Activated CD8-positive, alpha-beta T cell treated with anti-CD3 and anti-CD28 coated beads, Interleukin-2, amount 10 ng/mL, durations not matched to agents 7 days and 5 days (primary cell): ENCODE measurements at places on chromosomes 7 and 10. TPM values are rescaled to one million over a fixed set of nuclear protein-coding genes. Genes with fewer than 3 reads are reported as not detected.
A peak's percentile ranks its signal among the peaks of the same experiment; 100 is the strongest.

DNA sequence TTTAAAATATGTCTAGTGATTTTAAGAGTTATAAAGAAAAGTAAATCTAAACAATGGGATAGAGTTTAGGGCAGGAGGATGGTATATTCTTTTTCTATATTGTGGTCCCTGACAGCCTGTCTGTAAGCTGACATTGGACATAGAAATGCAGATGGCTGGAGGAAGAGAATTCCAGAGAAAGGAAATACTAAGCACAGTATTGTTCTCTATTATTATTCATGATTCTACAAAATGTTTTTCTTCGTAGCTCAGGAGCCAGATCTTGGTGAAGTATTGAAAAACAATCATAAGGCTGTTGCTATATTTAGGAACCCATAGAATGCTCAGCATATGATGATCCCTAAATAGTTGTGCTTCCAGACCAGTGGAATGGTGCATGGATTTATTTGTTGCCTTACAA lies 117.0 kb upstream of the FAM3C start:
- DNase-seq: no peak
- peaks cover 3% of the 10 kb centered on the region for H3K36me3 ChIP-seq
- H3K27ac ChIP-seq: no peak overlapping the region
- no peaks in the 10 kb centered on the region for H3K4me1 ChIP-seq

GRCh38 chr7:41403291-41403690 lies 299.6 kb downstream of the INHBA start:
- DNase-seq: no peak
- H3K4me1 ChIP-seq: no peaks in the 10 kb centered on the region
- no peak overlapping the region for H3K4me3 ChIP-seq
- H3K36me3 ChIP-seq: no peaks in the 10 kb centered on the region
- no peaks in the 10 kb centered on the region for H3K27me3 ChIP-seq

GRCh38 chr10:3002304-3002703 lies 65.0 kb upstream of the PFKP start:
- DNase-seq: no peak
- peaks cover 12% of the 10 kb centered on the region for H3K27me3 ChIP-seq
- H3K4me1 ChIP-seq: peaks cover 2% of the 10 kb centered on the region
- no peak overlapping the region for H3K27ac ChIP-seq

GRCh38 chr10:6780008-6780677 lies 200.1 kb upstream of the PRKCQ start:
- no peak for DNase-seq
- H3K36me3 ChIP-seq: no peaks in the 10 kb centered on the region
- H3K4me3 ChIP-seq: no peak overlapping the region
- H3K27me3 ChIP-seq: peaks cover 32% of the 10 kb centered on the region

DNA sequence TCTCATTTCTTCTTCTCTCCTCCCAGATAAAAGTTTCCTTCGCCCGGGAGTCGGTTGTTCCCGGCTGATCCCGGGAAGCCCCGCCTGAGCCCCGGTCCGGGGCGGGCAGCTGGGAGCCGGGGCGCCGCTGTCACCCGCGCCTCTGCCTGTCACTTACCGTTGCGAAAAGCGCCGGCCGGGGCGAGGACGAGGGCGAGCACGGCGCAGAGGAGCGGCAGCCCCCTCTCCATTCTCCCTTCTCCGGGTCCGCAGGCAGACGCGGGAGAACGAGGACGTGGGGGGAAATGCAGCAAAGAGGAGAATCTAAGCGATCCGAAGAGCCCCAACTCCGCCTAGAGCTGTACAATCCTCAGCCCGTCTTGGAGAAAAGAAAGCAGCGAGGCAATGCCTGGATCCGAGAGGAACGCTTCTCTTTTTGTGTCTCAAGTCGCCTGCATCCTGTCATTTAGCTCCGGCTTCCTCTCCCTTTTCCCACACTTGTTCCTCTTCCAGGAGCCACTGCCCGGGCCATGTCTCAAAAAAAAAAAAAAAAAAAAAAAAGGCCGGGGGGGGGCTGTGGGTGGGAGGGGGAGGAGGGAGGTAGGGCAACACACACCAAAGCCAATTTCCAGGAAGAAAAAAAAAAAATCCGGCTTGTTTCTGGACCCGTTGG lies at the start of gene NRP1:
NRP1 (minus strand) TSS at position 515 of the 652 bp plus-strand sequence; CDS start at position 230, 285 bp downstream.
- H3K27me3 ChIP-seq: peaks cover 72% of the 10 kb centered on the region
- H3K4me3 ChIP-seq: peak within 1 kb of the TSS; percentile 70
- no peaks in the 10 kb centered on the region for H3K36me3 ChIP-seq
- DNase-seq: no peak
- no peak within 1 kb of the TSS for H3K27ac ChIP-seq

Gene AKR1C3
- total RNA-seq: 3.9 TPM

GRCh38 chr7:93923296-93923695 lies 1.8 kb downstream of the GNG11 start:
- no peak for DNase-seq
- H3K36me3 ChIP-seq: no peaks in the 10 kb centered on the region
- H3K27ac ChIP-seq: no peak overlapping the region
- H3K4me3 ChIP-seq: no peak overlapping the region
- peaks cover 26% of the 10 kb centered on the region for H3K27me3 ChIP-seq

Gene ZNF655
- 101 TPM for total RNA-seq

DNA sequence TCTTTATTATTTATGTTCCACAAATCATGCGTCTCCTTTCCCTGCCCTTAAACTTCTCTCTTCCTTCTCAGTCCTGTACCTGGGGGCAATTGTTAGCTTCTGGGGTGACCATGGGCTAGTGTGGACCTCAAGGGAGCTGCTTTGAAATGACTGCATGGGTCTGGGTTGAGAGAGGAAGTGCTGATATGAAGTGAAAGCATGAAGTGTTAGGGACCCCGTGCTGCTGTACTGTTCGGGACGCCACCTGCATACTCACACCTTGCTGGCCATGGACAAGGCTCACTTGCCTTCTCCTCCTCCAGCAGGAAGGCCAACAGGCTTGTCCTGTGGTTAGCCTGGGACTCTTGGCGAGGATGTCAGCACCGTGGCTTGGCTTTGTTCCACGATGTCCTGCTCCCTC lies 56.7 kb downstream of the MTPN start:
- no peak for DNase-seq
- H3K4me3 ChIP-seq: no peak overlapping the region
- H3K27ac ChIP-seq: no peak overlapping the region
- H3K36me3 ChIP-seq: peaks cover 8% of the 10 kb centered on the region
- H3K27me3 ChIP-seq: no peaks in the 10 kb centered on the region

Gene ARHGAP21
- total RNA-seq: 28.1 TPM

Gene ANKRD61
- 0.29 TPM for total RNA-seq

DNA sequence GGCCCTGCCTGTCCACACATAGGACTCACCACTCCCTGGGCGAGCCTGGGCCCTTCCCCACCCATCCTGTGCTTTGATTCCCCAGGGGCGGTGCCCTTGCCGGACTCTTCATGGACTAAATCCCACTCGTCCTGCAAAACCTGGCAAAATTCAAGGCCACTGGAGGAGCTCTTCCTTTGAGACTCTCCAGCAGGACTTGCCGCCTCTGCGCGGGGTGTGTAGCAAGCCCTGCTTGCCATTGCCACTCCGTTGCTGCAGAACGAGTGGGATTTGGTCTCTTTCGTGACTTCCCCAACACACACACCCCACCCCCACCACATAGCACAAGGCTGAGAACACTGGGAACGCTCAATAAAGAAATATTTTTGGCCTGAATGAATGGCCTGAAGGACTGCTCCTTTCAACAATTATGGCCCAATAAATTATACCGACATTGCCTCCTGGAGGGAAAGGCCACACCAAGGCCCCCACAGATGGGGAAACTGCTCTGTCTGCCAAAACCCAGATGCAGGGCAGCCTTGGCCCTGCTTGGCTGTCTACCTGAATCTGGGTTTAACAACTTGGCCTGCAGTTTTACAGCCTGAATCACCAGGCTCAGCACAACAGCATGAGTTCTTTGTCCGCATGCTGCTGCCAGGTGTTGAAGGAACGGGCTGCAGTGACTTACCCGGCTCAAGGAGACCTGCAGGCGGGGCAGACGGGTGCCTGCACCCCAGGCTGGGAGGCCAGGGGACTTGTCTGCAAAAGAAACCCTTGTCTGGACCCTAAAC lies 72.8 kb upstream of the KAT6B start:
- peak overlapping the region; percentile 83 for H3K27ac ChIP-seq
- no peak overlapping the region for H3K4me3 ChIP-seq
- H3K36me3 ChIP-seq: peaks cover 2% of the 10 kb centered on the region
- peaks cover 43% of the 10 kb centered on the region for H3K4me1 ChIP-seq

Gene ZNF775
- total RNA-seq: 7.7 TPM

Gene RSPH10B
- 0.18 TPM for total RNA-seq

Gene FKBP6
- total RNA-seq: not detected

- no peak overlapping the region for H3K4me3 ChIP-seq
- no peaks in the 10 kb centered on the region for H3K4me1 ChIP-seq
- H3K27ac ChIP-seq: no peak overlapping the region
- H3K27me3 ChIP-seq: peaks cover 5% of the 10 kb centered on the region
- DNase-seq: no peak
These were observed 163.7 kb downstream of the MACC1 start for GRCh38 chr7:20053334-20054104.

DNA sequence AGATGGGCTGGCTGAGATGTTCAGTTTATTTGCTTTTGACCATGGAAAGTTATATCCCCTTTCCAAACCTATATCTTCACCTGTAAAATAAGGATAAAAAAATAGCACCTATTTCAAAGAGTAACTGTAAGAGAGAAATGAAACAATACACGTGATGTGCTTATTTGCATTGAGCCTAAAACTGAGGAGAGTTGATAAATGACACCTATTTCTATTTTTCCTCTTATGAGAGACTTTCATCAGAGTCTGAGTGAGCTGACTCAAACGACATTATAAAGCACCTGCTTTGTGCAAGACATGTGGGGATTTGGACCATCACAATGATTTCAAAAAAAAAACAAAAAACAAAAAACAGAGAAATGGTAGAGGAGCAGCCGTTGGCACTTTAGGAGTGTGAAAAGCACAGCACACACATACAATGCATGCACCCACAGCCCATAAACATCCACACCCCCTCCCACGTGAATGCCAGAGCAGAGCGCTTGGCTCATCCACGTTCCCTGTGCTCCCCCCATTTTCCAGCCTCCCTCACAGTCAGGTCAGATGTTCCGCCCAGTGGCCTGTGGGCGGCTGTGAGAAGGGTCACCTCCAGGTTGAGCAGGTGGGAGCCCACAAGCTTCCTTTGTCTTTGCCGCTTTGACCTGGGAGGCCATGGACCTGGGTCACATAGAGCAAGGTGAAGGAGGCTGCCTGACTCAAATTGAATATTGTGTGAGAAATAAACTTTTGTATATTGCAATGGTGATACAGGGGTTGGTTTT lies 253.2 kb upstream of the ZNF32 start:
- peak; percentile 9 for DNase-seq
- H3K4me3 ChIP-seq: no peak overlapping the region
- no peak overlapping the region for H3K27ac ChIP-seq
- H3K27me3 ChIP-seq: peaks cover 18% of the 10 kb centered on the region
- H3K36me3 ChIP-seq: no peaks in the 10 kb centered on the region

GRCh38 chr10:124732931-124733570 lies 11.1 kb downstream of the FAM53B start:
- peak overlapping the region; percentile 64 for H3K27ac ChIP-seq
- peaks cover 88% of the 10 kb centered on the region for H3K4me1 ChIP-seq
- H3K4me3 ChIP-seq: peak overlapping the region; percentile 12
- no peaks in the 10 kb centered on the region for H3K27me3 ChIP-seq
- DNase-seq: no peak

DNA sequence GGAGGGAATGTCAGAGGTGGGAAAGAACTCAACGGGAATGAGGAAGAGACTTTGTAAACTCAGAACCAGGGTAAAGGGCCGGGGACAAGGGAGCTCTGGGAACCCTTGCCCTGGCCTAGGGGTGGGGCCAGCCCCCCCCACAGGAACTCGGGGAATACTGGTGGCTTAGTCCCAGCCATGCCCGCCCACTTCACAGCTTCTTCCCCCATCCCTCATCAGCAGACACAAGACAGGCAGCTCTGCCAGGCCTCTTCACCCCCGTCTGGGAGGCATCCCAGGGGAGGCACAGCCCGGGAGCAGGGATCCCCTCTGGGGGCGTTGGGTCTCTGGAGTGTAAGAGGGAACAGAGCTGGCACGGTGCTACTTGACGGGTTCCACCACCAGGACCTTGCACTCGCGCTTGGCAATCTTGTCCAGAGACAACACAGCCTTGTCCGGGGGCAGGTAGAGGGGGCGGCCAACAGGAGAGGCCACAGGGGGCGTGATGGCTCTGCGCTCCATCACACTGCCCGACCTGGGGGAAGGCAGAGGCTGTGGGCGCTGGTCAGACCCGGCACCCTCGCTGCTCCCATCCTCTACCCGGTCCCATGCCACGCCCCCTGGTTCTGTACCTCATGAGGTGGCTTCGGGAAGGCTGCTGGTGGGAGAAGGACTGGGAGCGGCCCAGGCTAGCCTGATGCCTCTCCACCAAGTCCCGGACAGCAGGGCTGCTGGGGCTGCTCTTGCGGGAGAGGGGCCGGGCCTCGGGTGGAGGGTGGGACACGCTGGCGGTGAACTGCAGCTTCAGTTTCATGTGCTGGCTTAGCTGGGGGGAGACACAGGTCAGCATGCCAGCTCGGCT lies 3.7 kb downstream of the TRAPPC14 start:
- H3K27me3 ChIP-seq: no peaks in the 10 kb centered on the region
- no peak for DNase-seq
- no peak overlapping the region for H3K4me3 ChIP-seq
- H3K4me1 ChIP-seq: peaks cover 71% of the 10 kb centered on the region
- H3K27ac ChIP-seq: peak overlapping the region; percentile 34

Gene C10orf105
- total RNA-seq: 0.73 TPM

Gene WNT8B
- total RNA-seq: 0.18 TPM

DNA sequence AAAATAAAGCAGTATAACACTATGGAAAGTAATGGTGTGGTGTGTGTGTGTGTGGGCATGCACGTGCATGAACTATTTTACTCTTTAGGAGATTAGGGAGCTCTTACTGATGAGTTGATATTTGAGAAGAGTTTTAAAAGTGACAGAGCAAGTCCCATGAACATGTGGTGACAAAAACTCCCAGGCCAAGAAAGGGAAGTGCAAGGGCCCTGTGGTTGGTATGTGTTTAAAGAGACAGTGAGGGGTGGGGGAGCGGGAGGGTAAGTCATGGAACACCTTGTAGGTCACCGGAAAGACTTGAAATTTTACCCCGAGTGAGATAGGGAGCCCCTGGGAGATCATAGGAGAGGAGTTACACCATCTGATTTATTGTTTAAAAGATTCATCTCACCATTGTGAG lies 63.3 kb downstream of the AKR1B1 start:
- no peaks in the 10 kb centered on the region for H3K27me3 ChIP-seq
- H3K4me3 ChIP-seq: no peak overlapping the region
- no peaks in the 10 kb centered on the region for H3K36me3 ChIP-seq
- H3K4me1 ChIP-seq: no peaks in the 10 kb centered on the region
- H3K27ac ChIP-seq: no peak overlapping the region

Gene CREB5
- total RNA-seq: not detected
